ENCODE measurements at places on chromosomes 16 and 17.

- no peak for DNase-seq
Measured at GRCh38 chr17:74703311-74703710, 9.4 kb downstream of the CD300LF start.

DNA sequence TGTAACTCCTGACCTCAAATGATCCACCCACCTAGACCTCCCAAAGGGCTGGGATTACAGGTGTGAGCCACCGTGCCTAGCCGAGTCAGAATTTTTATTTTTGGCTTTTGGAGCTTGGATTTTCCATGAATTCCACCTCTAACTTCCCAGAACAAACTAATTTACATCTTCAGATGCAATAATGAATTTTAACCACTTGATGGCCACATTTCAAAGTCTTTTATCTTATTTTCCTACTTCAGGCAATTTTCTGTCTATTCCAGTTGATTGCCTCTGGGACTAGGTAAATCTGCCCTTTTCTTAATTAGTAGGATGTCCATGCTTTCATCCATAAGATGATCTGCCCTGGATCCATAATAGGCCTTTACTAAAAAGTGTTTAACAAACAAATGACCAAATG lies 156.4 kb upstream of the ANKFN1 start:
- no peak for DNase-seq

- no peak for DNase-seq
Measured at GRCh38 chr16:13390986-13391305, 489.5 kb downstream of the SHISA9 start.

DNA sequence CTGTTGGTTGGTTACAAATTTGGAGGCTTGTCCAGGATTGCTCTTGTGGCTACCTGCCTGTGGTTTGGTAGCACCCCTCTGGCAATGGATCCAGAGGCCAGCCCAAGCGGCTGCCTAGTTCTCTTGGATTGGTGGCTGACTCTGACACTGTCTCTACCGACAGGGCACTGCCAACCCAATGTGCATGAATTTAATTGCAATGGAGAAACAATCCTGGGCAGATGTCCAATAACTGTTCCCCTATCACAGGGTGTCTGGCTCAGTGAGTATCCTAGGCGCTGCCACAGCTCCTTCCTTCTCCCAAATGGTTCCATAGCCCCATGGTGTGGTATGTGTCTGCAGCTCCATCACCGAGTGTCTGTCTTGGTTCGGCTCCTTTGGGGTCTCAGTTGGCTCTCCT lies 19.5 kb downstream of the N4BP1 start:
- DNase-seq, result no peak

GRCh38 chr16:47463771-47464624 lies 2.9 kb downstream of the PHKB start:
- no peak for DNase-seq

- no peak for DNase-seq
Measured at GRCh38 chr16:50499254-50499653, 48.9 kb upstream of the NKD1 start.

DNA sequence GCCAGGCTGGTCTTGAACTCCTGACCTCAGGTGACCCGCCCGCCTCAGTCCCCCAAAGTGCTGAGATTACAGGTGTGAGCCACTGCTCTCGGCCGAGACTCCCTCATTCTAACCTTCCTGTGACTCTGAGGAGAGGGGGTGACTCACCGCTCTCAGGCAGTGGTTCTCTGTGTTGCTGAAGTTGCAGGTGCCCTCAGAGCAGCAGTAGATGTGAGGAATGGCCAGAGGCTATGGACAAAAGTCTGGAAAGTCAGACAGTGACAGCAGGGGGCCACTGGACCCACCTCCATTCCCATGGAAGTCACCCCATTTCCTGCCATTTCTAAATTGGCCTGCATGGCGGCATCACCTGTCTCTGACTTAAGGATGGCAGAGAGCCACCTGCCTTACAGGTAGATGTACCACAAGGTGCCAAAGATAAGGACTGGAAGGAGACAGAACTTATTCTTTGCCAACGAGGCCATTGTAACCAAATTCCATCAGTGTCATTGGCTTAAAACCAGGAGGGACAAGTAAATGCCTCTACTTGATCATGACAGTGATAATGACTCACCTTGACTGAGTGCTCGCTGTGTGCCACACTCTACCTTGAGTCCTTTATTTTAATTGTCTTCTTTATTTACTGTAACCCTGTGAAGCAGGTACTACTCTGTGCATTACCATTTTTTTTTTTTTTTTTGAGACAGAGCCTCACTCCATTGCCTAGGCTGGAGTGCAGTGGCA lies 15.3 kb upstream of the CNOT1 start:
- no peak for DNase-seq

GRCh38 chr17:9766970-9767369 lies 24.4 kb downstream of the DHRS7C start:
- DNase-seq, result no peak

- DNase-seq, result no peak
Measured at GRCh38 chr16:69365901-69366300, 14.3 kb upstream of the TMED6 start.

GRCh38 chr17:70181376-70181775 lies 12.0 kb downstream of the KCNJ2 start:
- DNase-seq, result no peak

DNA sequence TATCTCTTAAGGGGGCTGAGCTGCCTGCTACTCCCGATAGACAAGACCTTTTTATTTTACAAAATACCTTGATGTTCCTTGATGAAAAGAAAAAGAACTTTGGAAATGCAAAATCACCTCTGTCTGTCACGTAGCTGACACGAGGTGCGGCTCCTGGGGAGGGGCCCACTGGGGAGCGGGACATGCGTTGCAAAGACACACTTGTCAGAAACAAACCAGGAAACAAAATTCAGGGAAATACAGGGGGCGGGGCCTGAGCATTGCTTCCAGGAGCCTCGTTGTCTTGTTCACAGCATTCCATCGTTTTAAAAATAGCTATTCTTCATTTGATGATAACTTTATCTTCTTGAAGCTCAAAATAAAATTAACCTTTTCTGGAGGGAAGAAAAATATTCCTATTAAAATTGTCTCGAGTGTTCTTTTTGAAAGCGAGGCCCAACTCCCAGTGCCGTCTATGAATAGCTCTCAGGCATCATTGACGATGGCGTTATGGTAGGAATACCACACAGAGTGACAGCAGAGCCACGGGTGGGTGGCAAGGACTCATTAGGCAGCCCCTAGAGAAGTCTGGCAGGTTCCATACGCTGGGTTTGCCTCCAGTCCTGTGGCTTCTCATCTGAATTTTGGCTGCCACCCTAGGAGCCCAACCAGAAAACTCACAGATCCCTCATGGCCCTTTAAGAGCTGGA lies 286.9 kb downstream of the CPPED1 start:
- no peak for DNase-seq

- DNase-seq, result peak; percentile 69
Measured at GRCh38 chr17:65656390-65657250, 95.2 kb upstream of the AXIN2 start.

GRCh38 chr16:31001507-31002249 lies 8.8 kb downstream of the STX1B start:
- no peak for DNase-seq

GRCh38 chr17:38738007-38738662 lies 8.0 kb downstream of the CISD3 start:
- DNase-seq, result no peak

GRCh38 chr16:85686912-85687591 lies 1.7 kb downstream of the GINS2 start:
- no peak for DNase-seq

DNA sequence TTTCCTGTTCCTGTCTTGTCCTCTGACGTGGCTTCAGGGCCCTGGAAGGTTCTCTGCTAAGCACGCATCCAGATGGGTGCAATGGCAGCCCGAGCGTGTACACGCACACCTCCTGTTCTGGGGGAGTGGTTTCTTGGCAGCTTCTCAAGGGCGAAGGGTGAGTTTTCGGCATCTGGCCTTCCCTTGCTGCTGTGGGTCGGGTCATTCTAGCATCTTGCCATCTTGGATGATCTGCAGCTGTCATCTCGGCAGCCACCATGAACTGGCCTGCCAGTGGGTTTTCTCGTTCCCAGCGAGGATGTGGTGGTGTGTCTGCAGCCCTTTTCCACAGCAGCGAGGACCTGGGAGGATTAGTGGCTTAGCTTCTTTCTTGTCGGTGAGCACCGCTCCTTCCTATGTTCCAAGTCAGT lies 10.6 kb downstream of the MSI2 start:
- no peak for DNase-seq

GRCh38 chr16:50653633-50654519 lies 27.2 kb downstream of the SNX20 start:
- no peak for DNase-seq

GRCh38 chr17:60301649-60302048 lies 90.3 kb downstream of the USP32 start:
- no peak for DNase-seq

GRCh38 chr16:29852654-29853053 lies 10.4 kb downstream of the CDIPT start:
- no peak for DNase-seq

DNA sequence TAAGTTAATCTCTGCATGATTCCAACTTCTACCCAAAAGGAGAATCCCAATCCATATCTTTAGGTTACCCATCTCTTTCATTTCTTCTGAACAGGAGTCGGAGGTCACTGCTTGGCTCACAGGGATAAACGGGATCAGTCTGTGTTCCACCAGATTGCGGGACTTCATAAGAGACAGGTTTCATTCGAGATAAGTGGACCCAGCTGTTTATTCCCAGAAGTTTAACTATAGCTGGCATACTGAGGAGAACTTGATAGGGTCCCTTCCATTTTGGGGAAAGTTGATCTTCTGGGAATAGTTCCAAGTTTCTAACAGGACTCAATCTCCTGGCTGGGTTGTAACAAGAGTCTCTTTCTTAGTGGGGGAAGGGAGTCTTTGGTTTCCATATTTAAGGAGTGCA lies 45.4 kb upstream of the ARL4D start:
- no peak for DNase-seq

All from SW480 (cell line).